ENCODE measurements at places on chromosomes 2 and 18. TPM values are rescaled to one million over a fixed set of nuclear protein-coding genes. Genes with fewer than 3 reads are reported as not detected.

The PTPRN gene
- 0.51 TPM for polyA plus RNA-seq

The LOXHD1 gene
- 3.6 TPM for polyA plus RNA-seq

The SLC23A3 gene
- 1.2 TPM for polyA plus RNA-seq

The CCDC148 gene
- polyA plus RNA-seq: 0.22 TPM

The ATOH8 gene
- 14.4 TPM for polyA plus RNA-seq

- DNase-seq: peak; percentile 75
Observed at GRCh38 chr18:55485666-55486065, 102.3 kb downstream of the TCF4 start.

- no peak for DNase-seq
Observed at GRCh38 chr2:4556135-4556896, 852.9 kb downstream of the DCDC2C start.

- DNase-seq: no peak
Observed at GRCh38 chr2:121019071-121019470, 265.9 kb downstream of the TFCP2L1 start.

DNA sequence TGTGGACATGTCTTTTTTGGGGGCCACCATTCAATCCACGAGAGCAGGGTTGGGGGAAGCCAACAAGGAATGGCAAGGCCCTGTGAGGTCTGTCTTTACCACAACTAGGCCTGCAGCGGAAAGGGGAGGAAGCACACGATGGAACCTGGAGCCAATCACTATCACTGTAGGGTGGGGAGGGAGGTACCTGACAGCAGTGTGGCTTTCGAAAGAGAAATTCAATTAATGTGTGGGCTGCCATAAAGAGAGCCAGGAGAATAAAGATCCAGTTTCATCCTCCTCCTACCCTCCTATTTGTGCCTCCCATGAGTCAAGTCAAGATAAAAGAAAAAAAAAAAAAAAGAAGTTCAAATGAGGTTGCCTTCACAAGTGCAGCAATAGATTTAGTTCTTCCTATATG lies 18.9 kb upstream of the RBMS1 start:
- no peak for DNase-seq

DNA sequence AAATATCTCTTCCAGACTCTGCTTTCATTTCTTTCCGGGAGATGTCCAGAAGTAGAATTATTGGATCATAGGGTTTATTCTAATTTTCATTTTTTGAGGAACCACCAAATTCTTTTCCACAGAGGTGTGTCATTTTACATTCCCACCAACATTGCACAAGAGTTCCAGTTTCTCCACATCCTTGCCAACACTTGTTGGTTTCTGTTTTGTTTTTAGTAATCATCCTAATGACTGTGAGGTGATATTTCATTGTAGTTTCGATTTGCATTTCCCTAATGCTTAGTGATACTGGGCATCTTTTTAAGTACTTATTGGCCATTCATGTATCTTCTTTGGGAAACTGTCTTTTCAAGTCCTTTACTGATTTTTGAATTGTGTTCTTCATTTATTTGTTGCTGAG lies 513.1 kb downstream of the PARD3B start:
- no peak for DNase-seq

DNA sequence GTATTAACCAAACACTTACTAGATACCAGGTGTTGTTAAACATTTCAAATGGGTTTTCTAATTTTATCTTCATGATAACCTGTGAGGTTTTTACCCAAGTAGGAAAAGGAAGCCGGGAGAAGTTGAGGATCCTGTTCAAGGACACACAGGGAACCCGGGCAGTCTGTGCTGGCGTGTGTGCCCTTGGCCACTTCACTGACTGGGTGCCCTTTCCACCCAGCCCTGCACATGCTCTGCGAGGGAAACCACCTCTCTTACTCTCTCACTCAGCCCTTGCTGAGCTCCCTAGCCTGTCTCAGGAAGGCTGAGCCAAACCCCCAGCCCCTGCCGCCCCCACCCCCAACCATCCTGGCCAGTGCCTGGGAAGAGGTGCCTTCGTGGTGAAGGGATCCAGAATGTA lies 51.8 kb downstream of the TEX44 start:
- DNase-seq: no peak

DNA sequence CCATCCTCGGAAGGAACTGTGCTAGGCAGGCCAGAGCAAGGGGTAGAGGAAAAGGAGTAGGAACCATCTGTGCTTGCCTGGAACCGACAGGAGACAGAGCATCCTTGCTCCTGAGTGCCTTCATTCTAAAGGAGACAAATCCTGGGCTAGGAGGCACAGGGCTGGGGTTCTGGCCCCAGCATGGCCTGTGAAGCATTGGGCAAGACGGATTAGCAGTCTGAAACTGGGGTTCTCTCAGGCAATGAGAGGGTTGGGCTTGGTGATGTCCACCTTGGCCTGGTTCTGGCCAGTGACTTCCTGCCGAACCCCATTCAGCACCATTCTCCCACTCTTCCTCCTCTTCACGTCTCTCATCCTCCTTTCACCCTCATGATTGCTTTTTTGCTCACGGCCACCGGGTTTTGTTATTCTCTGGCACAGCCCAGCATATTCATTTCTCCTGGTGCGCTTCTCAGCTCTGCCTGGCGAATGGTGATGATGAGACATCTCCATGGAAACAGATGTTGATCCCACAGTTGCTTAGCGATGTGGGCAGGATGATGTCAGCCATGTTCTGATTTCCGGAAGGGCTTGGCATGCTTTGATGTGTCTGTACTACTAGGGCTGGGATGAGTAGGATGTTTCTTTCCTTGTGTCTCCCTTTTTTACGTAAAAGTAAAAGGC lies 127.7 kb downstream of the CAPN13 start:
- DNase-seq: peak; percentile 17

- no peak for DNase-seq
Observed at GRCh38 chr18:11802158-11802557, 49.1 kb upstream of the CHMP1B start.

- no peak for DNase-seq
Observed at GRCh38 chr2:46798041-46798440, 117.6 kb downstream of the MCFD2 start.

DNA sequence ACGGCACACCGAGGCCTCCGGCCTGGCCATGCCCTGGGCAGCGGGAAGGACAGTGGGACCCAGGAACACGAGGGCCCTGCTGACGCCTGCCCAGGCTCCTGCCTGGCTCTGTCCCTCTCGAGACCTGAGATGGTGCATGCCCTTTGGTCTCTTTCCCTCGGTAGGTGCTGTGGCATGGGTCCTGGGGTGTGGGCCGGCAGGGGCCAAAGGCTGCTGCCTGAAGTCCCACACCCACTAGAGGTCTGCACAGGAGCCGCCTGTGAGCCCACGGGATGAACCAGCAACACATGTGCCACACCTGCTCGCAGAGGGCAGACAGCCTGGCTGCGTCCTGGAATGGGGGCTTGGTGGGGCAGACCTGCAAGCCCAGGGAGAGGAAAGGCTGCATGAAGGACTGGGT lies 73.3 kb downstream of the NDUFA10 start:
- no peak for DNase-seq

Measured in muscle of back (tissue), 13 donors.